Tibial nerve (tissue), 4 donors: ENCODE measurements at places on chromosomes 7 and 10. TPM values are rescaled to one million over a fixed set of nuclear protein-coding genes. Genes with fewer than 3 reads are reported as not detected.

ABCB1 gene
- total RNA-seq, result 12.8 TPM

FFAR4 gene
- 0.39 TPM for total RNA-seq

LSM5 gene
- total RNA-seq, result 32.8 TPM

WDR37 gene
- total RNA-seq, result 9.6 TPM

PON3 gene
- total RNA-seq, result 3.1 TPM

SPDYE11 gene
- total RNA-seq, result not detected

PRSS1 gene
- 5.1 TPM for total RNA-seq

SUN3 gene
- not detected for total RNA-seq

FOXP2 gene
- total RNA-seq, result 16.4 TPM

MYL7 gene
- total RNA-seq, result not detected

SPDYE5 gene
- total RNA-seq, result not detected

PRRT4 gene
- 6.6 TPM for total RNA-seq

OR6V1 gene
- total RNA-seq, result not detected

ABCB4 gene
- 1.1 TPM for total RNA-seq

ADAMTS14 gene
- total RNA-seq, result 8.3 TPM

MCM10 gene
- total RNA-seq, result not detected

PLXDC2 gene
- 78.1 TPM for total RNA-seq

NPC1L1 gene
- 0.30 TPM for total RNA-seq

CAV2 gene
- 172 TPM for total RNA-seq

SFRP4 gene
- total RNA-seq, result 236 TPM

STEAP1B gene
- 4.2 TPM for total RNA-seq

NPVF gene
- not detected for total RNA-seq

STAG3 gene
- 5.9 TPM for total RNA-seq

IPMK gene
- total RNA-seq, result 6.5 TPM

OPN1SW gene
- total RNA-seq, result not detected

CLRN3 gene
- total RNA-seq, result not detected

CALHM1 gene
- total RNA-seq, result not detected

LIPN gene
- total RNA-seq, result not detected

C7orf57 gene
- 0.21 TPM for total RNA-seq

SPDYE16 gene
- not detected for total RNA-seq

NPFFR1 gene
- 5.4 TPM for total RNA-seq

SPDYE2B gene
- total RNA-seq, result not detected

SPDYE6 gene
- not detected for total RNA-seq

CCDC172 gene
- not detected for total RNA-seq
